ENCODE measurements at places on chromosomes 5 and 9.

DNA sequence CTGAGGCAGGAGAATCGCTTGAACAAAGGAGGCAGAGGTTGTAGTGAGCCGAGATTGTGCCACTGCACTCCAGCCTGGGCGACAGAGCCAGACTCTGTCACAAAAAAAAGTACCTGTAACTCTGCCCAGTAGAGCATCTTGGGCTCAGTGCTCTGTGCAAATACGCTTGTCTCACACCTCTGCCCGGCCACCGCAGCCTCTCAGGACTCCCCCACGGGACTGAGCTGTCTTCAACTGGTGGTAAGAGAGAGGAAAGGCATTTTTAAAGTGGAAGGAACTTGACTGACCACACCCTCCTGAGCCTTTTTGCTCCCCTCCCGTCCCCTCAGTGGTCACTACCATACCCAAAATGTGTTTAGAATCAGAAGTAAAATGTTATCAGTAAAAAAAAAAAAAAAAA, 174.3 kb upstream of the PIK3R1 start:
- peak; percentile 11 for DNase-seq

GRCh38 chr9:134951461-134951860, 33.7 kb upstream of the FCN1 start:
- no peak for DNase-seq

- no peak for DNase-seq
These were observed 163.9 kb downstream of the ARRDC3 start for GRCh38 chr5:91219091-91219802.

DNA sequence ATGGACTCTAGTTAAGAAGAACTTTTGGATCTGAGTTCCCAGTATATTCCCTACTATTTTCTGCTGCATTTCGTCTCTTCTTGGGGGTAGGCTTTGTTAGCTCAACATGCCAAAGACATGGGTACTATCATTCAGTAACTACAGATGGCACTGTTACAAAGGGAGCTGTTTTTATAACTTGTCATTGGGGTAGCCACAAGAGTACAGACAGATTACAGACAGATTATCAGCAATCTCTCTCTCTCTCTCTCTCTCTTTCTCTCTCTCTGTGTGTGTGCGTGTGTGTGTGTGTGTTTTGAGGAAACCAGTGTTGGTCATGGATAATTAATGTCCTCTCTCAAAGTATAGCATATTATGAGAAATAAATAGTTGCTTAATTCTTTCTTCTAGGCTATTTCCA, 116.1 kb downstream of the WDR70 start:
- DNase-seq = no peak

Measured in stimulated activated naive CD8-positive, alpha-beta T cell treated with anti-CD3 and anti-CD28 coated beads, Interleukin-15, Interleukin-2, amounts not matched to agents 100 U/mL and 50 U/mL, for 24 hours (primary cell).